IPS DF 6.9 (cell line): ENCODE measurements at places on chromosomes 1 and 21.

DNA sequence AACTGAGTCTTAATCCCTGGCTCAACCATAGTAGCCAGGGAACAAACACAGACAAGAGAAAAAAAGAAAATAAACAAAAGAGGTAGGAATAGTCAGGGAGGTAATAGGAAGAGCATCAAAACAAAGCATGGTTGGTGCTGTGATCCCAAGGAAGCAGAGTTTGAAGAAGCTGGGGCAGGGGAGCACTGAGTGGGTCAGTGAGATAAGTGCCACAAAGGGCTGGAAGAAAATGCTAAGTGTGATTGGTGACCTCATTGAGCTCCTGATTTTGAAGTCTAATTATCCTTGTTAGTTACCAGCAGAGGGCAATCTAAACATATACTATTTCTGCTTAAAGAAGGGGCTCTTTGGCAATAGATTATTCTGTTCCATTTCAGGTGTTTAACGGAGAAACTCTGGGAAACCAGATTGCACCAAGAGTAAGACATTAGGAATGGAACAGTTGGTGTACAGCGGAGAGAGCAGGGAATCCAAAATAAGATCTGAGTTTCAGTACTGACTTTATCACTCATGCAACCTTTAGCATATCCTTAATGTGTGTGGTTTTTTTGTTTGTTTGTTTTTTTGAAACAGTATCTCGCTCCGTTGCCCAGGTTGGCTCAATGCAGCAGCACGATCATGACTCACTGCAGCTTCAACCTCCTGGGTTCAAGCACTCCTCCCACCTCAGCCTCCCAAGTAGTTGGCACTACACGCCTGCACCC is 30.7 kb upstream of the KIAA1614 start:
- DNase-seq, result no peak
- H3K36me3 ChIP-seq, result no peaks in the 10 kb centered on the region
- no peaks in the 10 kb centered on the region for H3K27me3 ChIP-seq
- H3K27ac ChIP-seq, result no peak overlapping the region
- H3K4me3 ChIP-seq, result no peak overlapping the region

- H3K36me3 ChIP-seq, result no peaks in the 10 kb centered on the region
- no peak overlapping the region for H3K4me3 ChIP-seq
- H3K27ac ChIP-seq, result no peak overlapping the region
Observed at GRCh38 chr1:237841485-237841884, 49.2 kb downstream of the ZP4 start.

- no peak within 1 kb of the TSS for H3K27ac ChIP-seq
- H3K36me3 ChIP-seq, result no peaks in the 10 kb centered on the region
- H3K27me3 ChIP-seq, result no peaks in the 10 kb centered on the region
- H3K4me3 ChIP-seq, result no peak within 1 kb of the TSS
Observed at GRCh38 chr21:44681861-44682579, at the start of gene KRTAP12-1. TSS of gene KRTAP12-1 (minus strand) at chr21:44682163. CDS start at chr21:44682123, 40 bp downstream.

- H3K4me1 ChIP-seq, result peaks cover 1% of the 10 kb centered on the region; the same call in 1 of the 2 replicates
- no peaks in the 10 kb centered on the region for H3K27me3 ChIP-seq
- DNase-seq, result no peak
- no peaks in the 10 kb centered on the region for H3K36me3 ChIP-seq
Observed at GRCh38 chr1:27116232-27116631, 38.7 kb downstream of the SLC9A1 start.

DNA sequence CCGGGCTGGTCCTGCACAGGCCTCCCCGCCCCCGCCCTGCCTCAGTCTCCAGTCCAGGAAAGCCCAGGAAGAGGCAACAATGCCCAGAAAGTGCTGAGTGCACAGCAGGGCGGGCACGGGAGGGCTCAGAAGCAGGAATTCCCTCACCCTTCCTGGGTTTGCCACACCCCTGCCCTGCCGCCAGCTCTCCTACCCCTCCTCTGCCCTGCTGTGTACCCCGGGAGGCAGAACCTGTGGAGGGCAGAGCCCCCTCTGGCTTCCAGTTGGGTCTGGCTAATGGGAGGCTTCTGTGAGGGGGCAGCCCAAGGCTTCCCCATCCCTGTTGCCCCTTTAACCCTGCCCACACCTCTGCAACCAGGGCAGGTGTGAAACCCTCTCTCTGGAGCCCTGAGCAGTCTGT is 47.5 kb upstream of the CSF3R start:
- H3K36me3 ChIP-seq, result no peaks in the 10 kb centered on the region
- H3K27me3 ChIP-seq, result no peaks in the 10 kb centered on the region
- H3K4me1 ChIP-seq, result no peaks in the 10 kb centered on the region
- H3K4me3 ChIP-seq, result no peak overlapping the region
- no peak overlapping the region for H3K27ac ChIP-seq
